Large intestine (tissue), 12 donors: ENCODE measurements at places on chromosomes 1 and 21. TPM values are rescaled to one million over a fixed set of nuclear protein-coding genes. Genes with fewer than 3 reads are reported as not detected.
A peak's percentile ranks its signal among the peaks of the same experiment; 100 is the strongest.

The GBP5 gene
- polyA plus RNA-seq: 1.7 TPM

The OR2G2 gene
- not detected for polyA plus RNA-seq

The OPTC gene
- not detected for polyA plus RNA-seq

The CRNN gene
- not detected for polyA plus RNA-seq

The NCF2 gene
- polyA plus RNA-seq: 3.7 TPM

The CELA3A gene
- 0.25 TPM for polyA plus RNA-seq

The REN gene
- polyA plus RNA-seq: 4.2 TPM

The FAM78B gene
- 3.5 TPM for polyA plus RNA-seq

The FCRL4 gene
- polyA plus RNA-seq: 0.07 TPM

The KPRP gene
- not detected for polyA plus RNA-seq

The KRTAP21-2 gene
- not detected for polyA plus RNA-seq

The UQCRH gene
- polyA plus RNA-seq: 357 TPM

The MYBPHL gene
- 13.8 TPM for polyA plus RNA-seq

The AMY1C gene
- not detected for polyA plus RNA-seq

DNA sequence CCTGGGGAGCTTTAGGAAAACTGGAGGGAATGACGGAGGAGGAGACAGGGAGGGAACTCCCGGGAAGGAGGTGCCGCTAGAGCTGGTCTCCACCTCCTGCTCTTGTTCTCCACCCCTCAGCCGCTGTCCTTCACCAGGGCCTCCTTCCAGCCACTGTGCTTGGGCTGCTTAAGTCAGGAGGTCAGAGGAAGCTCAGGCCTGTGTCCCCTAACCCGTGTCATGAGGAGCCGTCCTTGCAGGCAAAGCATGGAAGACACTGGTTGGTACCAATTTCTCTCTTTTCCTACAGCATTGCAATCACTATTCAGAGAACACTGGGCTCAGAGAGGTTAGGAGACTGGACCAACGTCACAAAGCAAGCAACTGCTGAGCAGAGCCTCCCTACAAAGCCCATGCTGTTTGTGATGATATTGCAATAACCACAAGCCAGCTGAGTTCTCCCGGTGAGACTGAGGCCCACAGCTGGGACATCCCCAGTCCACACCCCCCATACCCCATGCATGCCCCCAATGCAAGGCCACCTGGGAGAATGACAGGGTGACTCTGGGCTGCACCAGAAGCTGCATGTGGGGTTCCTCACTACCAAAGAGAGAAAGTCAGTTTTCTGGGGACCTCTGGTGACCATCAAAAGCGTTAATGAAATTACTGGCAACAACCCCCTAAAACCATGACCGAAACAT is 427.5 kb downstream of the NPHP4 start:
- H3K4me3 ChIP-seq: no peak overlapping the region
- no peaks in the 10 kb centered on the region for H3K4me1 ChIP-seq
- H3K27me3 ChIP-seq: no peaks in the 10 kb centered on the region
- no peak for DNase-seq

DNA sequence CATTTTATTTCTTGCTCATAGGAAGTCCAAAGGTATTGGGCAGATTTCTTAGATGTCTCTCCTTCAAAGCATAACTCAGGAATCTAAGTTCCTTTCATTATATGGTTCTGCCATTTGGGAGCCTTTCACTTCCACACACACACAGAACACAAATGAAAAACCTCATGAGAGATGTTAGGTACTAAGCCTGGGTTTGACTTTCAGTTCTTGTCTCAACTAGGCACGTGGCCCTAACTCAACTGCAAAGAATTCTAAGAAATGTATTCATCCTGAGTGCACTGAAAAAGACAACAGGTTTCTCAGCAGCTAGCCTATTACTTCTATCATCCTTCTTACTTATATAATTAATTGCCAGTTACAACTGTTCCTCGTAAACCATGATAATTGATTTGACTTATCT is 190.0 kb upstream of the SAMSN1 start:
- H3K27me3 ChIP-seq: no peaks in the 10 kb centered on the region
- no peak for DNase-seq
- no peak overlapping the region for H3K27ac ChIP-seq
- no peaks in the 10 kb centered on the region for H3K36me3 ChIP-seq
- no peaks in the 10 kb centered on the region for H3K4me1 ChIP-seq

GRCh38 chr1:165854101-165854845 is 26.9 kb downstream of the UCK2 start:
- no peak overlapping the region for H3K4me3 ChIP-seq
- no peaks in the 10 kb centered on the region for H3K36me3 ChIP-seq
- H3K4me1 ChIP-seq: peaks cover 39% of the 10 kb centered on the region
- no peak overlapping the region for H3K27ac ChIP-seq
- peak; percentile 40 for DNase-seq

- no peak for DNase-seq
- no peaks in the 10 kb centered on the region for H3K36me3 ChIP-seq
- H3K4me1 ChIP-seq: no peaks in the 10 kb centered on the region
- H3K27ac ChIP-seq: no peak overlapping the region
- H3K27me3 ChIP-seq: no peaks in the 10 kb centered on the region
Measured at GRCh38 chr1:87370544-87370943, 41.9 kb downstream of the LMO4 start.

DNA sequence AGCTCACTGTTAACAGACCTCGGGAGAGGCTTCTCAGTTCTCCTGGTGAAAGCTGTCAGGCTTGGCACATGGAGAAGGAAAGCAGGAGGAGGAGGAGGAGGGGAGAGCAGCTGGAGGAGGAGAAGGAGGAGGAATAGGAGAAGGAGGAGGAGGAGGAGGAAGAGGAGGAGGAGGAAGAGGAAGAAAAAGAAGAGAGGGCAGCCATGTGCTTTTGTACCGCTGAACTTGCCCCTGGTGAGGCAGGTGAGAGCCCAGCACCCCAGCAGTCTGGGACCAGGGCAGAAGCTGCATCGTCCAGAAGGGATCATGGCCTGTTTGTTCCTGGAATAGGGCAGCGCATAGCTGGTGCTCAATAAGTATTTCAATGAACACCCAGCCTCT is 21.3 kb upstream of the GRHL3 start:
- H3K4me1 ChIP-seq: peaks cover 11% of the 10 kb centered on the region
- H3K27ac ChIP-seq: no peak overlapping the region

GRCh38 chr1:158434741-158435140 is 8.7 kb upstream of the OR10K2 start:
- H3K27ac ChIP-seq: no peak overlapping the region
- no peaks in the 10 kb centered on the region for H3K36me3 ChIP-seq
- no peak overlapping the region for H3K4me3 ChIP-seq
- H3K27me3 ChIP-seq: no peaks in the 10 kb centered on the region
- DNase-seq: no peak

GRCh38 chr1:54394104-54394503 is 12.1 kb downstream of the SSBP3 start:
- H3K36me3 ChIP-seq: peaks cover 71% of the 10 kb centered on the region
- H3K27ac ChIP-seq: no peak overlapping the region
- no peaks in the 10 kb centered on the region for H3K27me3 ChIP-seq
- peaks cover 9% of the 10 kb centered on the region for H3K4me1 ChIP-seq
- DNase-seq: no peak

DNA sequence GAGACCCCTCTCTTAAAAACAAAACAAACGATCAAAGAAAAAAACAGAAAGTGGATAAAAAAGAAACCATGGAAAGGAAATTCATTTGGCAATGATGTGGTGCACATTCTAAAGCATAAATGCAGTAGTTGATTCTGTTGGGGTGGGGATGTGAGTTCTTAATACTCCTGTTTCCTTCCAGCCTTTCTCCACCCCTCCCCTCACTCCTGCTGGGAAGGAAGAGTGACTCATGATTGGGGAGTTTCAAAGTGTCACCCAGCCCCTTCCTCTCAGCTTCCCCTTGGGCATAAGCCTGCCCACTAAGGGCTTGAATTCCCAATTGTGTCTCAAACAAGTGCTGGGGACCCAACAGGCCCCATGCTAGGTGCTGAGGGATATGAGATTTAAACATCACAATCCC is 6.7 kb upstream of the PINK1 start:
- H3K4me3 ChIP-seq: no peak overlapping the region
- H3K27ac ChIP-seq: no peak overlapping the region
- H3K27me3 ChIP-seq: peaks cover 17% of the 10 kb centered on the region
- no peaks in the 10 kb centered on the region for H3K36me3 ChIP-seq
- H3K4me1 ChIP-seq: no peaks in the 10 kb centered on the region

- H3K36me3 ChIP-seq: peaks cover 36% of the 10 kb centered on the region
- peaks cover 6% of the 10 kb centered on the region for H3K4me1 ChIP-seq
- H3K4me3 ChIP-seq: no peak overlapping the region
- H3K27me3 ChIP-seq: no peaks in the 10 kb centered on the region
- no peak overlapping the region for H3K27ac ChIP-seq
Measured at GRCh38 chr1:36134505-36135329, 9.7 kb upstream of the COL8A2 start.

- no peak overlapping the region for H3K4me3 ChIP-seq
- no peak overlapping the region for H3K27ac ChIP-seq
- peaks cover 2% of the 10 kb centered on the region for H3K36me3 ChIP-seq
- H3K4me1 ChIP-seq: peaks cover 2% of the 10 kb centered on the region
- H3K27me3 ChIP-seq: no peaks in the 10 kb centered on the region
- DNase-seq: no peak
Measured at GRCh38 chr1:233667741-233668140, 53.8 kb downstream of the KCNK1 start.

- no peaks in the 10 kb centered on the region for H3K36me3 ChIP-seq
- no peak overlapping the region for H3K27ac ChIP-seq
- peaks cover 29% of the 10 kb centered on the region for H3K4me1 ChIP-seq
- H3K4me3 ChIP-seq: no peak overlapping the region
- H3K27me3 ChIP-seq: no peaks in the 10 kb centered on the region
- DNase-seq: no peak
Measured at GRCh38 chr1:12153181-12153785, 13.5 kb upstream of the TNFRSF1B start.

GRCh38 chr1:92795166-92795565 is 10.3 kb upstream of the EVI5 start:
- no peak overlapping the region for H3K27ac ChIP-seq
- no peaks in the 10 kb centered on the region for H3K4me1 ChIP-seq
- no peak for DNase-seq
- H3K4me3 ChIP-seq: no peak overlapping the region

- peak overlapping the region; percentile 89 for H3K27ac ChIP-seq
- DNase-seq: peak; percentile 97
- peaks cover 33% of the 10 kb centered on the region for H3K4me1 ChIP-seq
- no peaks in the 10 kb centered on the region for H3K36me3 ChIP-seq
- H3K4me3 ChIP-seq: no peak overlapping the region
Measured at GRCh38 chr1:59028048-59028447, 244.2 kb upstream of the JUN start.

- no peaks in the 10 kb centered on the region for H3K36me3 ChIP-seq
- peak; percentile 48 for DNase-seq
- H3K4me3 ChIP-seq: no peak overlapping the region
- H3K27me3 ChIP-seq: no peaks in the 10 kb centered on the region
Measured at GRCh38 chr1:84704872-84705417, 14.7 kb upstream of the SSX2IP start.

- H3K4me1 ChIP-seq: peaks cover 8% of the 10 kb centered on the region
- no peaks in the 10 kb centered on the region for H3K36me3 ChIP-seq
- H3K27ac ChIP-seq: no peak overlapping the region
- no peak overlapping the region for H3K4me3 ChIP-seq
Measured at GRCh38 chr1:79693441-79694114, 687.0 kb upstream of the ADGRL4 start.

- no peaks in the 10 kb centered on the region for H3K4me1 ChIP-seq
- H3K27me3 ChIP-seq: peaks cover 27% of the 10 kb centered on the region
- DNase-seq: peak; percentile 4
- H3K27ac ChIP-seq: peak overlapping the region; percentile 2
Measured at GRCh38 chr1:78491451-78492071, 787 bp downstream of the PTGFR start.
